Cortex of kidney (tissue), 1 donor: ENCODE measurements at places on chromosomes 12 and 14.

DNA sequence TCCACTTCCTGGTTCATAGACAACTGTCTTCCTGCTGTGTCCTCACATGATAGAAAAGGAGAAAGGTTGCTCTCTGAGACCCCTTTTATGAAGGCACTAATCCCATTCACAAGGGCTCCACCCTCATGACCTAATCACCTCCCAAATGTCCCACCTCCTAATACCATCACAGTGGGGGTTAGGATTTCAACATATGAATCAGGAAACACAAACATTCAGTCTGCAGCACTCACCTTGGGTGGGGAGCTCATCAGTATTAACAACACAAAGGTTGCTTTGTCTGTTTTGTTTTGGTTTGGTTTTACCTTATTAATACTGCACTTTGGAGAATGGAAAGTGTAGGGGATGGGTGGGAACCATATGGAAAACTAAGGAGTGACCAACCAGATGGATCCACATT is 10.5 kb upstream of the SMCO2 start:
- DNase-seq = no peak

GRCh38 chr12:132818562-132818961 is 10.1 kb downstream of the GOLGA3 start:
- DNase-seq = no peak

GRCh38 chr12:32277774-32278173 is 121.6 kb upstream of the FGD4 start:
- DNase-seq = no peak

DNA sequence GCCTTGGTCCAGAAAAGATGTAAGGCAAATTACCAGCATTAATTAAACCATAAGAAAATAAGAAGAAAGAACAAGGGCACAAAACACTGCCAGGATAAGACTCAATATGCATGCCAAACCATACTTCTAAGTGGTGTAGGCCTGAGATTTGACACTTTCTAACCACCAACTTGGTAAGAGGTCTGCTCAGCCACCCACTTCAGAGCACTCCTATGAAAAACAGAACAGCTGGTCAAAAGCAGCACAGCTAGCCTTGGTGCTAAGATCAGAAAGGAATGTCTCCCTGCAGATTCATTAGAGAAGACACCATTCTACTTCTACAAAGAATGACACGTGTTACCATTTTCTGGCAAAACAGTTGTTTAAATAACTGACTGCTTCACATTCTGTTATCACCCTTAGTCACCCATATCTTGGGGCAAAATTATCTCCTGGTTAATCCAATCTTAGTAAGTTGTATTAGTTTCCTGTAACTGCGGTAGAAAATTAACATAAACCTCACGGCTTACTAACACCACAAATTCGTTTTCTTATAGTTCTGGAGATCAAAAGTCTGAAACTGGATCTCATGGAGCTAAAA is 13.2 kb downstream of the RPS6KA5 start:
- DNase-seq = no peak

- DNase-seq = no peak
Measured at GRCh38 chr14:100078997-100079725, 13.9 kb downstream of the EVL start.

GRCh38 chr12:72207079-72207478 is 65.1 kb upstream of the TRHDE start:
- DNase-seq = no peak

GRCh38 chr12:53325511-53326061 is 4.2 kb upstream of the AAAS start:
- no peak for DNase-seq

GRCh38 chr12:85662207-85662602 is 174.0 kb downstream of the RASSF9 start:
- DNase-seq = no peak

- no peak for DNase-seq
Measured at GRCh38 chr14:59679872-59680271, 103.3 kb upstream of the CCDC175 start.

DNA sequence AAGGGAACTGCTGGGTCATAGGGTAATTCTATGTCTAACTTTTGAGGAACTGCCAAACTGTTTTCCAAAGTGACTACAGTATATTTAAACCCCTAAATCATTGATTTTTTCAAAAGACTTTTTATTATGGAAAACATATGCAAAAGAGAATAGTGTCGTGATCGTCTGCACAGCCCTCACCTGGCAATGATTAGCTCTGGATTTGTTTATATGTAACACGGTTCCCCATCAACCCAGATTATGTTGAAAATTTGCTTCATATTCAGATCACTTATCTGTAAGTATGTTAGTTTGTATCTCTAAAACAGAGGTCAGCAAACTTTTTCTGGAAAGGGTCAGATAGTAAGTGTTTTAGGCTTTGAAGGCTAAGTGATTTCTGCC is 52.7 kb downstream of the CCDC92 start:
- DNase-seq = no peak

GRCh38 chr12:99712281-99712680 is 64.7 kb downstream of the GARIN6 start:
- no peak for DNase-seq

GRCh38 chr12:132570635-132571034 is 39.7 kb downstream of the LRCOL1 start:
- DNase-seq = no peak

DNA sequence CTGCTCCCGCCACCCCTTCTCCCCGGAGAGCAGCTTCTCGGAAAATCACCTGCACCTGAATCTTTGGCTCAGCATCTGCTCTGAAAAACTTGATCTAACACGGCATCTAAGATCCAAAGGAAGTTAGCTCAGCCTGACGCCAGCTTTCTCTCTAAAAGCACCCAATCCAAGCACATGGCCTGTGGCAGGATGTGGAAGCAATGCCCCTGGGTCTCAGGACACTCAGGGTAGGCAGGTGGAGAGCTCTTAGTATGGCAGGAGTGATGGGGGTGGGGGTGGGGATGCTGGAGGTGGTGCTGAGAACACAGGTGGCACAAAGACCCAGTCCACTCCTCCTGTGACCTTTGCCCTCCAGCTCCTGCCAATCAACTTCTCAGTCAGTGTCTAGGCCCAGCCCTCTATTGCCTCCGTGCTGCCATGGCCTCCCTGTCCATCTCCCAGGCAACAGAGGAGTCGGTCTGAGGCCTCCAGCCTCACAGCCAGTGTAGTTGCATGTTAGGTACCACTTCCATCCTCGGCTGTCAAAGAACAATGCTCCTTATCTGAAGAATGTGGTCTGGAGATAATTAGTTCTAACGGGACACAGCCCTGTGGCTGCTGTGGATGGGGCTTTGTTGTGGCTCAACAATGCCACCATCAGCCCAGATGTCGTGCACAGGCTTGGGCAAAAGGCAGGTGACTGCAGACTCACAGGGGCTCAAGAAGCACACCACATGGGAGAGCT is 180.0 kb upstream of the C14orf180 start:
- no peak for DNase-seq

- no peak for DNase-seq
Measured at GRCh38 chr14:64979336-64980074, 7.2 kb upstream of the FNTB start.

- DNase-seq = no peak
Measured at GRCh38 chr12:68434391-68435298, 102.5 kb upstream of the MDM1 start.

GRCh38 chr14:101719708-101720107 is 41.8 kb upstream of the PPP2R5C start:
- DNase-seq = no peak

GRCh38 chr14:88521818-88522217 is 33.0 kb downstream of the PTPN21 start:
- no peak for DNase-seq

GRCh38 chr12:88662961-88663360 is 82.7 kb upstream of the KITLG start:
- DNase-seq = no peak

DNA sequence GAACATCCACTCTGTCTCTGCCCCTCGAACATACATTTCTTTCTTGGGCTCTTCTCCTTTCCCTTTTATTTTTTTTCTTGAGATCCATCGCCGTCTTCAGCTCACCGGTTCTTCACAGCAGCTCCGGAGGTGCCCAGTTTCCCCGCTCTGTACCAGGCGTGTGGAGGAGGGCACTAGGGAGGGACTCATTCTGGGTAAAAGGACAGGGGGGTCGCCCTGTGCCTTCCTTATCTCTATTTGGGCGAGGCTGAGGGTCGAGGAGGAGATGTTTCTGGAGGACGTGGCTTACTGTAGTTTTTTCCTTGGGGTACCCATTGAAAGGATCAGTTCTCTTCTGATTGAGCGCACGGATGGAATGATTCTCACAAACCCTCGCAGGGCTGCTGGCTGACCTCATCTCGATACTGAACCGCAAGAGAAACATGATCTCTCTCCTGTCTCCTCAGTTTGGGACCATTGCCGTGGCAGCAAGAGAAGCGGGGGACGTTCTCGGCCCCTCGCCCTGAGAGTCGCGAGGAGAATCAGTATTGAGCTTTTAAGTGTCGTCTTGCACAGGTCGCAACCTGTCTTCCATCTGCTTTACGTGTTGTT is 386 bp downstream of the LIN52 start:
- DNase-seq = no peak

- DNase-seq = no peak
Measured at GRCh38 chr14:72640911-72641485, 252.9 kb downstream of the DPF3 start.

DNA sequence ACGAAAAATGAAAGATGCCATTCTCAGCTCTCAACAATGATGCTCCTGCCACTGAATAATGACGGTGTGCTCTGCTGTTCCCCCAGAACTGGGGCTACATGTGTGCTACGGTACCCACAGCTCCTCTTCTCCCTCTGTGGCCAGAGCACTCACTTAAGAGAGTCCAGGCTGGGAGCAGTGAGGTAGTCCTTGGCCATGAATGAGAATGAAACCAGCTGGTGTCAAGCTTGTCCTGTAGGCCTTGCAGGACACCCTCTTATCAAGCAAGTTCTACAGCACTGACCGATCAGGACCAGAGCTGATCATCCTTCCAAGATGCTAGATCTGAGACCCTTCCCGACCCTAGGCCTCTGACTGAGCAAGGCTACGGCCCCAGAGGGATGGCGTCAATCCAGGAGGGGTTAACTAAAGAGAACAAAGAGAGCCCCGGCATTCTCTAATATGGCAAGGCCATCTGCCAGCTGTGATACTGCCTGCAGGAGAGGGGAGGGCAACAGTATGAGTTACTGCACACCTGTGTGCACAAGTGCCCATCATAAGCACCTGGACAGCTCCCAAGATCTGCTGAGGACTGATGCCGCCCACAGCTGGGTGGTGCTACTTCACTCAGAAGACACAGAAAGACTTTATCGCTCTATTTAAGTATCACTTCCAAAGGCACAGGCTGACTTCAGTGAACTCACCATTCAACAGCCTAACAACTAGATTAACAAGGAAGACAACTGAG is 30.5 kb downstream of the APPL2 start:
- DNase-seq = no peak

DNA sequence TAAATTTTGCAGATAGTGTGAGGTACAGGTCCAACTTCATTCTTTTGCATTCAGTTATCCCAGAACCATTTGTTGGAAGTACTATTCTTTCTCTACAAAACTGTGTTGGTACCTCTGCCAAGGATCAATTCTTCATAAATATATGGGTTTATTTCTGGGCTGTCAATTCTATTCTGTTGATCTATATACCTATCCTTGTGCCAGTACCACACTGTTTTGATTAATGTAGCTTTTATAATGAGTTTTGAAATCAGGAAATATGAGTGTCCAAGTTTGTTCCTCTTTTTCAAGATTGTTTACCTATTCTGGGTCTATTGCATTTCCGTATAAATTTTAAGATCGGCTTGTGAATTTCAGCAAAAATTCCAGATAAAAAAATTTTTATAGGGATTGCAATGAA is 48.1 kb downstream of the RERG start:
- DNase-seq = no peak
